ENCODE measurements at places on chromosomes 4 and X.
A peak's percentile ranks its signal among the peaks of the same experiment; 100 is the strongest.

DNA sequence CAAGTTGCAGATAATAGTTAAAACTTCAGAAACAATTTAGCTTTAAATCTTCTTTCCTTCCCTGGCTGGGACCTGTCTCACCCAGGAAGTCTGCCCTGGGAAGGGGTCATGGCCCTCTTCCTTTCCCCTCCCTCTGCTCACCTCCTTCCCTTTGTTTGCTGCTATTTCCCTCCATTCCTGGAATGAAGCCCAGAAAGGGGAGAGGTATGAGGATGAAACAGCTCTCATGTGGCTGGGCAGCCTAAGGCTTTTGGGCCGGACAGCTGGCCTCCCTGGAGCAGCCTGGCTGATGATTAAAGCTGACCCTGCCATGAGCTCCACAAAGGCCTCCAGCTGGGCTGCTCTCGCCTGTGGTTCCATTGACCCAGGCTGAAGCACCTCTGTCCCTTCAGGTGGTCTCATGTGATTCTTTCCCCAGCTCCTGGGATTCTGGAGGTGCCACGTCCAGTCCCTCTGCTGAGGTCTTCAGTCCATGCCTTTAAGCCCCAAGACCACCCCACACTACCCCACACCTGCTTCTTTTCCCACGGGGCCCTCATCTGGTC is 202.1 kb downstream of the PTTG2 start:
- DNase-seq, result peak; percentile 54

- DNase-seq, result no peak
These were observed 88.9 kb upstream of the TFDP3 start for GRCh38 chrX:133307094-133307493.

GRCh38 chrX:103628386-103629317 is at the start of gene TCEAL1:
Gene TCEAL1, plus strand, starts transcription at chrX:103628975. Its CDS starts 942 bp downstream, at chrX:103629917.
- DNase-seq, result peak; percentile 51

GRCh38 chrX:24305905-24306304 is 8.0 kb downstream of the SUPT20HL2 start:
- no peak for DNase-seq

GRCh38 chrX:17931855-17932254 is 70.8 kb upstream of the RAI2 start:
- DNase-seq, result no peak

GRCh38 chr4:163611784-163612445 is 117.4 kb downstream of the TMA16 start:
- DNase-seq, result no peak

- no peak for DNase-seq
These were observed 27.4 kb upstream of the TRPC5OS start for GRCh38 chrX:111848541-111848940.

GRCh38 chr4:6917461-6918271 is 8.0 kb downstream of the TBC1D14 start:
- peak; percentile 73 for DNase-seq

DNA sequence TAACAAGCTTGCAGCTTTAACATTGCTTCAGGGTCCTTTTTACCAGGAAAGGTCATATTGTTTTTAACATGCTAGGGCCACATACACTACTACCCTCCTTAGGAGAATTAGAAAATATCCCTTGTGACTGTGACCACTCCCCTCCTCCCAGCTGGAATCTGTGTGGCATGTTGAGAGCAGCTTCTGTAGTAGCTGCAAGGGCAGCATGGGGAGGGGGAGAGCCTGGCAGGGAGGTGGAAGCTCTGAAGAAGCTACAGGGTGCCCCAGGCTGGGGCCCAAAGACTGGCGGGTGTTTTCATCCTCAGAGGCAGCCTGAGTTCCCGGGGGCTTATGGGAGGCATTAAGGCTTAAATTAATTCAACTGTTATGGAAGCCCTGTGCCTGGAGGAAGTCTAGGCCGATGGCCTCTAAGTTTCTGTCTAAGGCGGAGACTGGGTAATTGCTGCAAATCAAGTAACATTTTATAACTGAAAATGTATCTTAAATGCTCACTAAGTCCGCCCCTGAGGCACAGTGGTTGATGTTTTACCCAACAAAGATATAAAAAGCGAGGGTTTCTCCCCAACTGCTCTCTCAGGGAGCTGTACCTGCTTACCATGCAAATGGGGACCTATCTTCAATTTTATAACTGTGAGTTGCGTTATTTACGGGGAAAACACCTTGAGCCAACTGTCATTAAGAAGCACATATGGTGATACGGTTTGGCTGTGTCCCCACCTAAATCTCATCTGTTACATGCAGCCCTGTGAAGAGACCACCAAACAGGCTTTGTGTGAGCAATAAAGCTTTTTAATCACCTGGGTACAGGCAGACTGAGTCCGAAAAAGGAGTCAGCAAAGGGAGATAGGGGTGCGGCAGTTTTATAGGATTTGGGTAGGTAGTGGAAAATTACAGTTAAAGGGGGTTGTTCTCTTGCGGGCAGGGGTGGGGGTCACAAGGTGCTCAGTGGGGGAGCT is 37.4 kb upstream of the STS start:
- no peak for DNase-seq
